ENCODE measurements at places on chromosomes 7 and 10.

DNA sequence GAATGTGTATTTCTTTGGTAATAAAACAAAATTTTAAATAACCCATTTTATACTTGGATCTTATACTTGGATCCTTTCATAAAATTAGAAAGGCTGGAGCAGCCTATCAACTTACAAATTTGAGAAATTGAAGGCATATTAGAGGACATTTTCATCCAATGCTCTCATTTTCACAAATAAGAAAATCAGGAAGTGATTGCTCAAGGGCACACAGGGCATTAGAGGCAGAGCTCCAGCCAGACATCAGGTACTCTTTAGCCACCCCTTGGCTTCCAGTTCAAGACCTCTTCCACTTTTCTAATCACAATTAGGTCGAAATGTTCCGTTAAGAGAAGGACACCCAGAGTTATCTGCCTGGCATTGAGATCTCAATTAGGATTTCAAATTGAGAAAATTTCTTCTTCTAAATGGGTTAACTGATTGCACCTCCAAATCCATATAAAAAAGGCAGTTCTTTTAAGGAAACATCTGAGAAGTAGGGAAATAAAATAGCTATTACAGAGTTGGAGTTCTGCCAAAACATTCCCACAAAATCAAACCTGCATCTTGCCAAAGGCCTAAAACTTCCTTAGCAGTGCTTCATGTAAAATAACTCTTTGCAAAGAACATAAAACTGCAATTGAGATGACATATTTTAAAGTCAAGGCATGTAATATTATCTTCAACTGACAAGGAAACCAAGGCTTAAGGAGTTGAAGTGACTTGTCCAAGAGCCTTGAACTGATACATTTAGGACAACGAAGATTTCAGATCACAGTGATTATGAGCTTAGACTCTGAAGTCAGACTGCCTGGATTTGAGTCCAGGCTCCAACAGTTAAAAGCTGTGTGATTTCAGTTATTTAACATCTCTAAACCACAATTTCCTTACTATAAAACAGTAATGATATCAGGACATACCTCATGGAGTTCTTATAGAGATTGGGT lies 2.4 kb downstream of the ACTA2 start:
- no peak for DNase-seq

DNA sequence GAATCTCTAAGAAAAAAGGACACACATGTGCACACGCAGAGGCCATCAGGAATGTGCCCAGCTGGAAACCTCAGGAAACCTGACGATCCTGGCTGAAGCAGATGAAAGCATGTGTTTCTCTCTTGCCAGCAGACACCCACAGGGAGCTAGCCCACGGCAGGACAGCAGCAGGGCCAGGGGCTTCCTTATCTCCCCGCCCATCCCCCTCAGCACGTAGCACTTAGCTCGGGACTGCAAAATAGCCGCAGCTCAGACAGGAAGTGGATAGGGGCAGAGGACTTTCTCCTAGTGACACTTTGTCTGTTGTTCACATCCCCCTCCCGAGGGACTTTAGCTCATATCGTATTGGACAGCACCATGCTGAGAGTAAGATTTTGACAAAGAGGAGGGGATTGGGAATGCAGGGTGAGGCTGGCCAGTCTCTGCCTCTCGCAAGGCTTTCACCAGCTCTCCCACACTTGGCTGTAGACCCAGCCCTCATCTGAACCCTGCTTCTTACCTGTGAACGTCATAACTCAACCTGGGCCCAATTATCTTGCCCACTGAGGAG lies 63.8 kb downstream of the MKI67 start:
- no peak for DNase-seq

DNA sequence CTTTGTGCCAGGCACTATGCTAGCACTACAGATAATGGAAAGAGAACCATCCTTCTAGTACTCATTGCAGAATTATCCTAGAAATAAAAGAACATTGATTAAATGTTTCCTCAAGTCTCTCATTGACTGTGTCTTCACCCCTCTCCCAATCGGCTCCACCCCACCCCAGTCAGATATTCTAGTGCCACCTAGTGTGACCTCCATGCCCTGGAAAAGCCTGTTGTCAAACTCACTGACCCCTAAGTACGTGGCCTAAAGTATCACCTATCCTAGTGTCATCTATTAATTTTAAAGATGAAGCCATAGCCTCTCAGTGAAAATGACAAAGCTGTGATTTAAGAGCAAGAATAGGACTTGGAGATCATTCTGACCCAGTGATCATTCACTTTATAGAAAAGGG lies 26.3 kb downstream of the LGI1 start:
- DNase-seq = no peak

DNA sequence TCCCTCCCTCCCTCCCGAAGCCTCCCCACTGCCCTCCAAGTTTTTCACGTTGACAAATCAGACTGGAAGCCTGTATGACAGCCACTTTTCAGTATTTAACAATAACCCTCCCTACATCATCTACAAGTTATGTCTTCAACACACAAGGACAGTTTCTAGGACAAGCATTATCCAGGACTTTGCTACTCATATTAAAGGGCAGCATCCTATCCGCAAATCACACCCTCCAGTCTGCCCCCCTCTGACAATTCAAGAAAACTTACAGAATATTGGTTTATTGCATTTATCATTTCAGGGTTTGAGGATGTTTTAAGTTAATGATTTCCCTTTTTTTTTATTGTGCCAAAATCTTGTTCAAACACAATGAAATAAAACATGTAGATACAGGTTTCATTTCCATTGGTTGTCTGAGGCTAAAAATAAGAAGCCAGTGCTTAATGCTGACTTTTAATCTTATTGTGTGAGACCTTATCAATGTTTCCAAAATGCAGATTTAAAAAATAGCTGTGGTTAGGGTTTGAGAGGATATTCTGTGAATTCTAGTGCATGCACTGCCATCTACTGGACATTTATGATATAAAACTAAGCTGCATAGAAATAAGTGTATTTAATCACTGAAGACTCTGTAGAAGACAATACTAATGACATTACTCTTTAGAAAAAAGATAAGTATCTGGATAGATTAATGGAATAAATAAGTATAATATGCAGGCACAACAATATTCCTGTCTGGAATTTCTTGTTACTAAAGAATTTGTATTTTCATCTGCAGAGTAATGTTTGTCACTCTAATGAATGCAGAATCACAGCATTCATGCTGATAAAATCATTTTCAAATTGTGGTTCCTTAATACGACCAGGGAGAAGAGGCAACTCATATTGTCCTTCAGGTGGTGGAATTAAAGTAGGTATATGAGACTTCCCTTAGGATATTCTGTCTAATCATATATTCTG lies 64.1 kb downstream of the CAV1 start:
- no peak for DNase-seq

DNA sequence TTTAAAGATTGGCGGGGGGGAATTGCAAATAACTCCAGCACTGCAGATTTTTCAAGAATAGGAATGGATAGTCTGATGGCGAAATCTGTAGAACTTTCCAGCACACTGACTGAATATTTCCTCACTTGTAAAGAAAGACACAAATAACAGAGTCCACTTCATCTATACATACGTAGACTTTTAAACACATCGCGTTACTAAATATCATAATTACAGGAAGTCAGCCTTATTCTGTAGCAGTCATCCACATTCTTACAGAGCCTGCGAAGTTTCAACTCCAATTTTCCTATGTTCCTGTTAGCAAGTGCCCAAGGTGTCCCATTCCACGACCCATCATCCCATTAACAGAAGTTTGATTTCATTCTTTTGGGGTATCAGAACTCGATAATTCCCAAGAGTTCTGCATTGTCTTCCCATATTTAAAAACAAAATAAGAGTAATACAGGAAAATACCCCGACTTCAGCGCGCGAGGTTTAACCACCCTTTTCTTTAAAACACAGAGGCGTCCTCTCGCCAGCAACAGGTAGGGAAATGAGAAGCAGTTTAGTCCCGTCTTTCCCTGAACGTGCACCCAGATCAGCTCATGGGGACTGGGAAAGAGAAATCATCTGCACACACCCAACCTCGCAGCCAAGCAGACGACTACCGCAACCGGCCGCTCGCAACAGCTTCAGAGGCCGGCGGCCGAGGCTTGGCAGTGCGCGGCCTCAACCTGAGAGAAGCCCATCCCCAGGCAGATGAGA lies 880 bp downstream of the HERC4 start:
- DNase-seq = no peak

GRCh38 chr7:1438821-1439220 lies 20.4 kb downstream of the MICALL2 start:
- no peak for DNase-seq

GRCh38 chr7:116165717-116166116 lies 44.6 kb upstream of the TES start:
- DNase-seq = no peak

DNA sequence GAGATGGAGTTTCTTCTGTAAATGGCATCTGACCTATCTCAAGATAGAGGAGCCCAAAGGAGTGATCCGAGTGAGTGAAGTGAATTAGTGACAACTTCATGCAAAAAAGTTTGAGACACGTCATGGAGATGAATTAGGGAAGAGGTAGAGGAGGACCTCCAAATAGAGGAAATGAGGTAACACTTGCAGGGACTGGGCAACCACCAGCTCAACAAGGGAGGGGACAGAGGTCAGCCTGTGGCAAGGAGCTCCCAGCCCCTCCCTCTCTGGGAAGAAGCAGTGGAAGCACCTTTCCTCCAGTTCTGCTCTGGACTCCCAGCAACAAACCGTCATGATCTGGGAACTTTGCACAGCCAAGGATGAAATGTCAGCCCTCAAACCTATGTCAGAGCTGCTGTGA lies 83.5 kb upstream of the IKZF1 start:
- DNase-seq = peak; percentile 71

- DNase-seq = no peak
These were observed at the start of gene CPA4 for GRCh38 chr7:130292682-130293257. TSS of gene CPA4 (plus strand) at chr7:130293161. CDS start at chr7:130293181, 20 bp downstream.

DNA sequence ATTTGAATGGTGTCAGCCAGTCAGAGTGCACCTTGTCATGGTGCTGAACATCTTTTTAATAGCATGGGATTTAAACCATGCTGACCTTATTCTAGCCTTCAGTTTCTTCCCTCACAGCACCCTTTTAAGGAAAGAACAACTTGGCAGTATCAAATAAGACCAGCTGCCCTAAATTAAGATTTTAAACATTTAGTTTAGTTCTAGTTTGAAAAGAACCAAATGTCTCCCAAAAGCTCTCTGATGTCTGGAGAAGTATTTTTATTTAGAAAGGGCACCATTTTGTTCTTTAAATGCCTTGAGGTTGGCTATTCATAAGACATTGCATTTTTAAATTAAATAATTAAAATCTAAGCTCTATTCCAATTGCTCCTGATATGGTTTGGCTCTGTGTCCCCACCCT lies 121.1 kb downstream of the CCDC3 start:
- no peak for DNase-seq

DNA sequence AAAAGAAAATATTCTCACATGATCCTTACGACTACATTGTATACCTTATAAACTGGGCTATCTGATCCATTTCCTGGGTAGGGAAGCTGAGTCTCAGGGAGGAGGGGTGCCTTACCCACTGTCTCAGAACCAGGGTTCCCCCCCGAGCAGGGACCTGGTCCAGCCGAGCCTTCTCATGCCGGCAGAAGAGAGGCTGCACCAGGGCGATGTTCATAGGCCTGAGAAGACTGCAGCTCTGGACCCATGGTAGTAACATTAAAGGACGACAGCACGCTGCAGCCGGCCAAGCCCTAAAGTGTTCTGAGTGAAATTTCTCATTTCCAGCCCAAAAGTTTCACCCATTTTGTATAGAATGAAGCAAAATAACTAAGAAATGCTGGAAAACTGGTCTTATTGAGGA lies 163.0 kb upstream of the TNS3 start:
- no peak for DNase-seq

- DNase-seq = no peak
These were observed 1.3 kb upstream of the PPIF start for GRCh38 chr10:79346012-79346340.

DNA sequence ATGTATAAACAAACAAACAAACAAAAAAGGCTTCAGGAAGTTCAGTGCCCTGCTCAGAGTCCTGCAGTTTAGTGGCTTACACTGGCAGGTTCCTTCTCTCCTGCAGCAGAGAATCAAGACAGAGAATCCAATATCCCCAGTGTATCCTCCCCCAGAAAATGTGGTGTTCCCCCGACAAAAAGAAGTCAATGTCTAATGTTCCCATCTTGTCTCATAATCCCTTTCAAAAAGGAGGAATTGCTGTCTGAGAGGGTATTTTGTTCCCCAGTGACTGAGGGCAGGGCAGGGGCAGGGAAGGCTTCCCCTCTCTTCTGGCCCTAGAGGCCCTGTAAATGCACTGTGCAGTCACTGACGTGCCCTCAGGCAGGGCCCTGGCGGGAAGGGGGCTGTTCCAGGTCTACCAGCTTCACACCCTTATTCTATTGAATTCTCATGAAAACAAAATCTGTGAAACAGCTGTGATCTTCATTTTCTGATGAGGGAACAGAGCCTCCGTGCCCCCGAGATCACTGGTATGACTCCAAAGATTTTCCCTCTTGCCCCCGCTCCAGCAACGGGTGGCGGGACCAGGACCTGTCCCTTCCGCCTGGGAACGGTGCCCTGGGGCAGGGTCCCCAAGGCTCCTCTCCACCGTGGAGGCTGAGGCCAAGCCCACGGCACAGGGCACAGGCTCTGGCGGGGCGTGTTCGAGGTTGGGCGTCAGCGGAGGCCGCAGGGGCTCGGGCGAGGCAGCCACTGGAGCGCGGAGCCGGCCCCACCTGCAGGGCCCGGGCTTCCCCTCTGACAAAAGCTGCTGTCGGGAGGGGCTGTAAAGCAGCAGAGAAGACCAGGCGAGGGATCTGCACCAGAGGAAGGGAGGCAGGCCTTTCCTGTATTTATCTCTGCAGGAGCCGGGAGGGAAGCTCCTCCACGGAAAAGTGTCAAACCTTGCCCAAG lies 13.4 kb upstream of the WDFY4 start:
- no peak for DNase-seq

GRCh38 chr10:125768219-125768855 lies 7.3 kb downstream of the MMP21 start:
- no peak for DNase-seq

GRCh38 chr7:95395755-95396135 lies 430 bp downstream of the PON3 start:
- no peak for DNase-seq

- DNase-seq = no peak
These were observed 96.4 kb downstream of the EBF3 start for GRCh38 chr10:129867631-129868179.

All from lower lobe of right lung (tissue), 2 donors.